ENCODE measurements at places on chromosomes 6 and 20.

DNA sequence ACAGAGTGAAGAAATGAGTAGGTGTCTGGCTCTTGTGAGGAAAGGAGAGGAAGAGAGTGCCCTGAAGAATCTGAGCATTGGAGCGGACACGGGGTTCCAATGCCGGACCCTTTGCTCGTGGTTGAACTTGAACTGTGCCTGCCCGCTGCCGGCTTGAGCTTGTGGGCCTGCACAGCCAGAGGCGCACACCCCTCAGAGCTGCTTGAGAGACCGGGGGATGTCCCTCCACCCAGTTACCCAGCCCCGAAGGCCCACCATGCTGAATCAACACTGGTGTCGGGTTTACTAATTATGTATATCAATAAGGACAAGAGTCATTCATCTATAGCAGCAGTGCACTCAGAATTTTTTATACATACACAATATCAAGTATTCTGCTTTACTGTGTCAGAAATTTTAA is 218.3 kb upstream of the CST7 start:
- no peak for DNase-seq

DNA sequence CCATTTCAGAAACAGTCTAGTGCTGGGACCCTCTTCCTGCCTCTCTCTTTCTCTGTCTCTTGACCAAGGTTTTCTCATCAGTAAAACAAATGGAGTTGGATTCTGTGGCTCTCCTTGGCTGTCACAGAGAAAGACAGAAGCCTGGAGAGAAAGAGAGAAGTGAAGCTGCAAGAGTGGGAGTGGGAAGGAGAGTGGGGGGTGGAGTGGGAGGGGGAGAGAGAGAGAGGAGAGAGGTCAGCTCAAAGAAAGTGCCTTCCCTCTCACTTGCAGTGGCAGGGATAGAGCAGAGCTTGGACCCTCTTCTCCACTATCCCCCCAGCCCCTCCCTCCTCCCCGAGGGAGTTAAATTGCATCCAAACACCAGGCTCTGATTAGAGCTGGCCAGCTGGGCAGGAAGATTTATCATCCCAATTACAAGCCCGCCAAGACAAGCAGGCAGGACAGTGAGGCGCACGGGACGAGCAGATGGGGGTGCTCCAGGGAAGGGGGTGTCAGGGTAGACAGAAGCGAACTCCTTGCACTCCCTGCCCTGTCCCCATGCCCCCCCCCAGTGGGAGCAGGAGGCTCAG is 74.3 kb downstream of the CD40 start:
- DNase-seq = peak; percentile 42

- DNase-seq = peak; percentile 94
Observed at GRCh38 chr6:142944124-142945048, 590 bp downstream of the HIVEP2 start.

DNA sequence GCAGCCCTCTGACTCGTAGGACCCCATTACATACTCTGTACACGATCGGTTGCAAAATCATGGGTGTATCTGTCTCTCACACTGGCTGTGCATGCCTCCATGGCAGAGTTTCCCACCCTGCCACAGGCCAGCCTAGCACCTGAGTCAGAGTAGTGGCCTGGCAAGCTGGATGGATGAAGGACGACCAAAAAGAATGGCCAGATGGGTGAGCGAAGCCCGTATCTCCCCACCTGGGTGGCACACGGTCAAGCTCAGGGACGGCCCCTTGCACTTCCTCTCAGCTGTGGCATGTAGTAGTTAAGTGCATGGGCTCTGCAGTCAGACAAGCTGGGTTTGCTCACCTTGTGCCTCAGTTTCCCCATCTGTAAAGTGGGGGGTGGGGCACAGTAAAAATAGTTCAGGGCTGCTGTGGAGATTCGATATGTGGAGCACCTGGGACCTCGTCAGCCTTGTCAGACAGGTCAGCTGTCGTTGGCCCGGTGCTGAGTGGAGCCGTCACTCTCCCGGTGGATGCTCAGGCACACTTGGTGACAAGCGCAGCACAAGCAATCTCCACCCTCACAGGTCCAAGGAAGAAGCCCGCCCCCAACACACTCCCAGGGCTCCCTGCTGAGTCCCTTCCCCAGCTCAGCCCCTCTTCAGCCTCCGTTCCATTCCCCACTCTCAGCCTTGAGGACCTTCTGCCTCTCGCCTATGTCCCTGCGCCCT is 12.6 kb downstream of the CPNE5 start:
- DNase-seq = no peak

- peak; percentile 88 for DNase-seq
Observed at GRCh38 chr6:28258877-28259777, at the start of gene NKAPL. Gene NKAPL, plus strand, starts transcription at chr6:28259297. Its CDS starts 75 bp downstream, at chr6:28259372.

GRCh38 chr6:37125774-37126492 is 44.0 kb upstream of the PIM1 start:
- DNase-seq = peak; percentile 50

GRCh38 chr6:165621940-165622339 is 41.1 kb downstream of the PDE10A start:
- DNase-seq = no peak

GRCh38 chr20:16014436-16014835 is 558.8 kb downstream of the KIF16B start:
- DNase-seq = no peak

DNA sequence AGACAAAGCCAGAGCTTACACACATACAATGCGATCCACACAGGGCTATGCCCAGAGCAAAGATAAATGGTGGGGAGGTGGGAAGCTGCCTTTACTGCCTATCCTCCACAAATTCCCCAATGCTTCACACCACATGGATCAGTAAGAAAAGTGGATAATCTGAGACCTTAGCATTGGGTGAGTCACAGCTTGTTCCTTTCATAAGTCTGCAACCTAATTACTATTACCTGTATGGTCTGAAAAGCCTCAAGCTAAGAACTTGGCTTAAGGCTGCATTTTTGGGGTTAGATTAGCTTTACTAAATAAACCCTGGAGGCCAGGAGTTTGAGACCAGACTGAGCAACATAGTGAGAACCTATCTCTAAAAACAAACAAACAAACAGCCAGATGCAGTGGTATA is 66.0 kb upstream of the BTBD3 start:
- no peak for DNase-seq

DNA sequence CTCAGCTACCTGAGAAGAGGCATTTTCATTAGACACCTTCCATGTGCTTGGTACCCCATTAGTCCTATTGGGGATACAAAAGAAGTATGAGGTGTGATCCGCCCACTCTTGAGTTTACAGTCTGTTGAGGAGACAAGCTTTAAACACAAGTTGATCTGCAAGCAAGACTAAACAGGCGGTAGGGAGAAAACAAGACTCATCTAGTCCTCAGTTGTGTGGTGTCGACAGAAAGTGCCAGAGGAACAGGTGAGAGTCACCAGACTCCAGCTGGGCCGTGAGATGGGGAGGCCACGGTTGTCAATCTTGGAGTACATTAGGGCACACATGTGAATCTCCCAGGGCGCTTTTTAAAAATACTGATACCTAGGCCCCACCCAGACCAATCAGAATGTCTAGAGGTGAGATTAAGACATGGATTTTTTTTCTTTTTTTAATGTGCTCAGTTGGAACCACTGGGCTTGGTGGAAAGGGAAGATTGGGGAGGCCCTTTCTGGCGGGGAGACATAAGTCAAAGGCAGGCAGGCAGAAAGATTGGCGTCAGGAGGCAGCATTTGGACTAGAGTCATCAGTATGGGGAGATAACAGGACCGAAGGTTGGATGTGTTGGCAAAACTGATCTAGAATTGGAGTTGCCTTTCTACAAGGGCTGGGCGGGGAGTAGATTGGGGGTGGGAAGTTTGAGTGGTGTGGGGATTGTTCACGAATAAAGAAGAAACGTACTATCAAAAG is 10.4 kb downstream of the E2F3 start:
- DNase-seq = peak; percentile 26

DNA sequence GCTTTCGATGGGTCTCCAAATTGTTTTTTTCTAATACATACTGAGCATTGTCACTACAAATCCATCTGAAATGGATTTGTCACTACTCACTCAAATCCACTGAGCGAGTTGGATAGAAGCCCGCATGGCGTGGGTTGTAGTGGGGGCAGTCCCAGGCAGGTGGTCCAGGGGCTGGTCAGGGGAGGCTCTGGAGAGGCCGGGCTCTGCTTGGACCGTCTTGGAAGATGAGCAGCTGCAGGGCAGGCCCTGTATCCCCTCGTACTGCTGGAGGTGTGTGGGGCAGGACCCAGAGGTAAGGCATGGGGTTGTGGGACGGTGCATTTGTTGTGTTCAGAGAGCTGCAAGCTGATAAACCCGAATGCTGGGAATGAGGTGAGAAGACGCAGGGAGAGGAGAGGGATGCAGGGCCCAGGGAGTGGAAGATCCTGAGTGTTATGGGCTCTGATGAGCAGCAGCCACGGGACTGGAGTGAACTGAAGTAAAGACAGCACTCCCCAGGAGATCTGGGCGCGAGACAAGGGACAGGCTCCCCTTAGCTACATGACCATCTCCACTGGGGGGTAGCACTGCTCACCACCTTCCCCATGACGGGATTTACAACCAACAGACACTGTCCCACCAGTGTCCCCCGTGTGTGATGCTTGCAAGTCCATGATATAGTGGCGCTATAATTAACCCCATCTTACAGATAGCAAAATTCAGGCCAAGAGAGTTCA is 45.9 kb downstream of the PSMG4 start:
- DNase-seq = no peak

DNA sequence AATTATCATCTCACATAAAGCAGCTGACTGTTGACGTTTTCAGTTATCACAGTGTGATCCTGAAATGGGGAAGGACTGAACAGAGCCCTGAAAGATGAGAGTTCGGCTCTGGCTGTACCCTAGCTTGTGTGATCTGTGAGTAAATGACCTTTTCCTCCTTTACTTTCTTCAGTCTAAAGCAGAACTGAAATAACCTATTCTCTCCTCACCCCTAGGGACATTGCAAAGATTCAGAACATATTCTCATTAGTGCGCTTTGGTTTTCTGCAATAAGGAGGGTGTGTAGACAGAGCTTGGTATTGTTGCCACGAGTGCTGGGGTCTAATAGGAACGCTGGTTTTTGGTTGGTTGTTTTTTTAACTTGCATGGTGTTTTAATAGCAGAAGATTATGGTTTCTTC is 16.7 kb downstream of the FARS2 start:
- DNase-seq = no peak

- DNase-seq = no peak
Observed at GRCh38 chr6:130368576-130368975, 2.8 kb downstream of the TMEM200A start.

DNA sequence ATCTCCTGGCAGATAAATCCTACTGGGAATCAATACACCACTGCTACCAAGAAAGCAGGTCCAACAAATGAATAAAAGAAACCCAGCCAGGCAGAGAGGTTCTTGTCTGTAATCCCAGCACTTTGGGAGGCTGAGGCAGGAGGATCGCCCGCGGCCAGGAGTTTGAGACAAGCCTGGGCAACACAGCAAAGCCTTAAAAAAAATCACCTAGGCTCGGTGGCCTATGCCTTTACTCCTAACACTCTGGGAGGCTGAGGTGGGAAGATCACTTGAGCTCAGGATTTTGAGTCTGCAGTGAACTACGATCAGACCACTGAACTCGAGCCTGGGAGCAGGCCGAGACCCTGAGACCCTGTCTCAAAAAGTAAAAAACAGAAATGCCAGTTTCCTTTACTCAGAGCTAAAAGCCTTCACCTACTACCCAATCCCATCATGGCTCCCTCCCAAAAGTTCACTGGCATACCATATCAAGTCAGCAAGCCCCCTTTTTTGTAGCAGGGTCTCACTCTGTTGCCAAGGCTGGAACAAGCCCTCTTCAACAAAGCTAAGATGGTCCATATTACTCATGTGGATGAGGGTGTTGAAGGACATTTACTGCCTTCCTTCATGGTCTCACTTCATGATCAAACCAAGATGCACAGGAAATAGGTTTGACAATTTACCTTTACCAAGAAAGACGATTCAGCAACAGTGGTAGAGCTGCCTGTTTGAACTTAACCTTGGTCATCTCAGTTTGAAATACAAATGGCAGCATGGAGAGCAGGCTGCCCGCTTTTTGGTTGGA is 5.3 kb downstream of the SNX5 start:
- no peak for DNase-seq

DNA sequence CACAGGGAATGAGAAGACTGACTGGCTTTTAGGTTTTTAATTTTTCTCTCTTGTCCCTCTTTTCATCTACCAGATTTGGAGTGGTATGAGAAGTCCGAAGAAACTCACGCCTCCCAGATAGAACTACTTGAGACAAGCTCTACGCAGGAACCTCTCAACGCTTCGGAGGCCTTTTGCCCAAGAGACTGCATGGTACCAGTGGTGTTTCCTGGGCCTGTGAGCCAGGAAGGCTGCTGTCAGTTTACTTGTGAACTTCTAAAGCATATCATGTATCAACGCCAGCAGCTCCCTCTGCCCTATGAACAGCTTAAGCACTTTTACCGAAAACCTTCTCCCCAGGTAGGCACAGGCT is 644 bp downstream of the MAD2L1BP start:
- DNase-seq = peak; percentile 40

DNA sequence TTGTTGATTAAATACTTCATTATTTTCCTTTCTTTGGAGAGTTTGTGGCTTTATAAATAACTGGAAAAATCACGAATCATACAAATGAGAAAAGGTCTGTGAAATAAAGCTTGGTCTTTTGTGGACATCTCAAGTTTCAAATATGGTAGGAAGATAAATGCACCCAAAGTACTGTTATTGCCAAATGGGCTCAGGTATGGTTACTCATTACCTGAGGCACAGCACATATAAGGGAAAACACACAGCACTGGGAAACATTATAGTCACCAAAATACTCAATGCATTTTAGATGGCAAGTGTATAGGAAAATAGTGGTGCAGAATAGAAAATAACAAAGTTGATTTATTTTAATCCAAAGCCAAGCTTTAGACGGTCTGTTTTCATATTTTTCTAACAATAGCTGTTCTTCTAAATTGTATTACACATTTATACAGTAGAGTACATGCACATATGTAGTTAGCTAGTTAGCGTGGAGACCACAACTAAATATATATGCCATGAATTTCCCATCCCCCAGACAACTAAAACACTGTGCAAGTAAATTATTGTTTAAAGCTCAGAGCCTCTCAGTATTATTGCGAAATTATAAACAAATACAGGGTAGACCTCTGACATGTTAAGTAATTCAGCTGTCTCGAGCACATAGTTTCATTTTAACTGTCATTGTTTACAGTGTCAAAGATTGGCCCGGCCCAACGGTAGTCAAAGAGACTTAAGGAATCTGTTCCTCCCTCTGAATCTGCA is 336.0 kb downstream of the SYNE1 start:
- DNase-seq = no peak

- DNase-seq = peak; percentile 18
Observed at GRCh38 chr6:31558631-31559500, 11.5 kb downstream of the NFKBIL1 start.

GRCh38 chr20:7137395-7138151 is 370.1 kb downstream of the BMP2 start:
- no peak for DNase-seq

- DNase-seq = peak; percentile 41
Observed at GRCh38 chr6:163398815-163399214, 15.7 kb upstream of the QKI start.

DNA sequence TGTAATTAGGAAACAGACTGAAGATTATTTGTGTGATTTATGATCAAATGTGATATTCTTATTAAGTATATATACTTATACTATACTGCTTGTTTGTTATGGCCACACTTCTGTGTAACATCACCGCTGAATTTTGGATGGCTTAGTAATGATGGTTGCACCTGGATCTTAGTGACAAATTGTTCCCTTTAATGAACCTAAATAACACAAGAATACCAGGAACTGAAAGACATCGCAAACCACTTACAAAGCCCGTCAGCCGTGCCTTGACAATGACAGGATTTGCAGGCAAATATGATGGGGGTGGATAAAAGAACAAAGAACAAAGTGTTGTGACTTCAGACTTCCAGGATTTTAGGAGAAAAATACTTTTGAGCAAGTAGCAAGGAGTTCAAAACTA is 67.1 kb downstream of the LAMP5 start:
- no peak for DNase-seq
